ENCODE measurements at places on chromosomes 5 and 9. TPM values are rescaled to one million over a fixed set of nuclear protein-coding genes. Genes with fewer than 3 reads are reported as not detected.

Gene IL13
- total RNA-seq: not detected

Gene GFI1B
- total RNA-seq: not detected

Gene SLC34A3
- total RNA-seq: 0.11 TPM

Gene ASPN
- total RNA-seq: 0.88 TPM

Gene ARRDC3
- 64.8 TPM for total RNA-seq

Gene GMCL2
- not detected for total RNA-seq

DNA sequence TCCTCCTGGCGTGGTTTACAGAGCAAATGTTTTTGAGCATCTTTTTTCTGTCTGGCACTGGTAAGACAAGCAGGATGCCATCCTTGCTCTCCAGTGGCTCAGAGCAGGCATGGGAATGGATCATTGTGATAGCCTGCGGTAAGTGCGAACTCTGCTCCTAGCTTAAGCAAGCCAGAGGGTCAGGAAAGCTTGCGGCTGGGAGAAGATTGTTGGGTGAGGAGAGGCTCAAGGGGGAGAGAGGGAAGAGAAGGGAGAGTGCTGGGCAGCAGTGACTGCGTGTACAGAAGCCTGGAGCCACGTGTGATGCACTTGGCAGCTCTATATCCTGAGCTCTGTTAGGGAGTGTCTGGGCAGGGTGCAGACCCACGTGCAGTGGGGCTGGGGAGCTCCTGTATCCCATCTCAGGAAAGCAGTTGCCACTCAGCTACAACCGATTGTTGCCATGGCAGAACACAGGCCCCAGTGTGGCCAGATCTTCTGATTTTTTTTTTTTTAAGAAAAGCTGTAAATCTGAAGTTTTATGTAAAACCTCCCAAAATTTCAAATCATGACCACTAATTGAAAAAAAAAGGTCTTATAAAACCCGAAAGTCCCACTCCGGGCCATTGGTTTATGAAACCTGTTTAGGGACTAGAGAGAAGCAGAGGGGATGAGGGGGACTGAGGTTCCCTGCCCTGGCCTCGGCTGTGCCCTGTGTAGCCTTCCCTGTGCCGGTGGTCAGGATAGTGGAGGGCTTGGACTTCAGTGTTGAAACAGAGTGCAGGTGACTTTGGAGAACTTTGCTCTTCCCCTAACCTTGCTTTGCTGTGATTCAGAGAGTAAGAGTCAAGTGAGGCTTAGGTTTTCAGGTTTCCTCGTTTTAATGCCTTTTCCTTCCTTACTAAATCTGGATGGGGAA, 67.3 kb downstream of the ZNF618 start:
- H3K36me3 ChIP-seq: no peaks in the 10 kb centered on the region
- H3K4me3 ChIP-seq: no peak overlapping the region
- H3K27ac ChIP-seq: no peak overlapping the region
- H3K4me1 ChIP-seq: no peaks in the 10 kb centered on the region
- no peaks in the 10 kb centered on the region for H3K27me3 ChIP-seq
- DNase-seq: no peak

GRCh38 chr5:151075698-151076331, 5.0 kb downstream of the TNIP1 start:
- peaks cover 19% of the 10 kb centered on the region for H3K36me3 ChIP-seq
- H3K27ac ChIP-seq: peak overlapping the region; percentile 86
- no peaks in the 10 kb centered on the region for H3K27me3 ChIP-seq
- H3K4me3 ChIP-seq: no peak overlapping the region
- DNase-seq: no peak
- H3K4me1 ChIP-seq: peaks cover 37% of the 10 kb centered on the region

GRCh38 chr5:140303966-140304365, 1.1 kb upstream of the PFDN1 start:
- DNase-seq: no peak
- H3K4me3 ChIP-seq: no peak overlapping the region
- no peak overlapping the region for H3K27ac ChIP-seq
- H3K36me3 ChIP-seq: peaks cover 5% of the 10 kb centered on the region
- peaks cover 10% of the 10 kb centered on the region for H3K4me1 ChIP-seq

- DNase-seq: no peak
- no peaks in the 10 kb centered on the region for H3K27me3 ChIP-seq
- peaks cover 9% of the 10 kb centered on the region for H3K4me1 ChIP-seq
- no peak overlapping the region for H3K4me3 ChIP-seq
- no peak overlapping the region for H3K27ac ChIP-seq
- no peaks in the 10 kb centered on the region for H3K36me3 ChIP-seq
Measured at GRCh38 chr5:36494841-36495601, 111.4 kb upstream of the SLC1A3 start.

DNA sequence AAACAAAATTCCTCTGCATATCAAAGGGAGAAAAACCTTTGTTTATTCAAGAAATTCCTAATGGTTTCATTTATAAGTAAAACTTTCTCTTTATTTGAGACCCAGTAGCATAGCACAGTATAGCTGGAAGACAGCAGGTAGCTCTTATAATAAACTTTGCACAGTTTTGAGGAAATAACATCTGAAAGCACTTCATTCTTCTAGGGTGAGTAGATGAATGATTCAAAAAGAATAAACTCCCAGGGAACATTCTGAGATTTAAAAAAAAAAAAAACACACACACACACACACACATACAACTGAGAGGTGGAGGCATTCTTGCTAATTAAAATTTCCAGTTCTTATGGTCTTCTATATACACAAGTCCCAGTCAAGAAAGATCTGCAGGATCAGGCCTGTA, 197.3 kb downstream of the BNC2 start:
- no peak overlapping the region for H3K27ac ChIP-seq
- H3K36me3 ChIP-seq: no peaks in the 10 kb centered on the region
- no peaks in the 10 kb centered on the region for H3K4me1 ChIP-seq
- no peaks in the 10 kb centered on the region for H3K27me3 ChIP-seq

- no peaks in the 10 kb centered on the region for H3K27me3 ChIP-seq
- no peak overlapping the region for H3K27ac ChIP-seq
- H3K4me1 ChIP-seq: peaks cover 56% of the 10 kb centered on the region
- no peak overlapping the region for H3K4me3 ChIP-seq
- DNase-seq: no peak
Measured at GRCh38 chr9:104923740-104924139, 4.2 kb downstream of the ABCA1 start.

DNA sequence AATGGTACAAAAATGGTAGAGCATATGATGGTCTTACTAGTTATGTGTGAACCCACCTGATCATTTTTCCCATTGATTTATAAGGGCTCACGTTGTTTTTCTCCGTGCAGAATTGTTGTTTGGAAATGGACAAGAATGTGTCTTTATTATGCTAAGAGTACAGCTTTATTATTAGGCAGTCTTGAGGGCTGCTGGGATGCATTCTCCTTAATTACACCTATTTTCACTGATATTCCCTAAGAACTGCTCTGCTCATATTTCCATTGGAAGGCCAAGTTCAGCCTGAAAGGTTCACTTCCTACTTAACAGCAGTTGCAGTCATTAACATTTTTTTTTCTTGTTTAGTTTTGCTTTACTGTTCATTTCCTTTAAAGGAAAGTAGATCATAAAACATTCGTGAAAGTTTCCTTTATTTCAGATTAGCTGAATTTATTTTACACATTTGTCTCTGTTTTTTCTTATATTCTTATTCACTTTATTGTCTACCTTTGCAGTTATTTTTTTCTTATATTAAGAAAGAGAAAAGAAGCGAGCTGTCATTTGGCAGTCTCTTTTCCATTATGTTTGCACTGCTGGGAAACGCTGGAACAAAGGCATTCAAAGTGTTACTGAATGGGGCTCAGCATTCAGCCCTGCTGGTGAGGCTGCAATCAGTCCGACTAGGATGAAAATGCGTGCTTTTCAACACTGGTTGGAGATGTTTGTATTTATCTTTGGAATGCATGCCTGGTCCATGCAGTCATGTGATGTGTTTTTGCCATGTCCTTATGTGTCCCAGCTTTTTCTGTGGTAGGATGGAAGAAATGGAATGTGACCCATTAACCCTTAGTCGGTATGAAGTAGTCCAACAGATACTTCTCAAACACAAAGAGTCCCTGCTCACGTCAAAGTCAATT, 602.7 kb upstream of the ZNF608 start:
- H3K27ac ChIP-seq: no peak overlapping the region
- no peaks in the 10 kb centered on the region for H3K27me3 ChIP-seq
- no peaks in the 10 kb centered on the region for H3K36me3 ChIP-seq
- peaks cover 5% of the 10 kb centered on the region for H3K4me1 ChIP-seq

DNA sequence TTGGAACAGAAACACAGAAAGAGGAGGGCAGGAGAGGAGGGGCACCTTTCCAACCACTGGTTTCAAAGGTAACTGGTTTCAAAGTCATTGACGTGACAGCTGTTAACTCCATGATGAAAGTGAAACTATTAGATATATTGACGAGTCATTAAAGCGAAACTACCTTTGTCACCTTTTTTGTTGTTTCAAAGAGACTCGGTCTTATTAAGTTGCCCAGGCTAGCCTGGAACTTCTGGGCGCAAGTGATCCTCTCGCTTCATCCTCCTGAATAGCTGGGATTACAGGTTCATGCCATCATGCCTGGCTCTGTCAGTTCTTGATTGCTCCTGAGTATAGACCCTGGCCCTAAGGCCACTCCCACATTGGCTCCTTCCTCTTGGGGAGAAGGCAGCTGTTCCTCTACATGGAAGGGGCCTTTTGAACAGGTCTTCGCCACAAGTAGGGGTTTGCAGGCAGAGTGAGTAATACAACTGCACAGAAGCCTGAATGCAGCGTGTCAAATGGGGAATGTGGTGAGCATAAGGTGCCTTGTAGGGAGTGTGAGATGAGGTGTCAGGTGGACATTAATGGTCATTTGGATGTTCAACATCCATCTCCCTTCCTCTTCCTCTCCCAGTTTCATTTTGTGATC, 3.4 kb upstream of the F12 start:
- no peaks in the 10 kb centered on the region for H3K36me3 ChIP-seq
- H3K4me1 ChIP-seq: peaks cover 17% of the 10 kb centered on the region
- DNase-seq: no peak
- H3K4me3 ChIP-seq: peak overlapping the region; percentile 1

DNA sequence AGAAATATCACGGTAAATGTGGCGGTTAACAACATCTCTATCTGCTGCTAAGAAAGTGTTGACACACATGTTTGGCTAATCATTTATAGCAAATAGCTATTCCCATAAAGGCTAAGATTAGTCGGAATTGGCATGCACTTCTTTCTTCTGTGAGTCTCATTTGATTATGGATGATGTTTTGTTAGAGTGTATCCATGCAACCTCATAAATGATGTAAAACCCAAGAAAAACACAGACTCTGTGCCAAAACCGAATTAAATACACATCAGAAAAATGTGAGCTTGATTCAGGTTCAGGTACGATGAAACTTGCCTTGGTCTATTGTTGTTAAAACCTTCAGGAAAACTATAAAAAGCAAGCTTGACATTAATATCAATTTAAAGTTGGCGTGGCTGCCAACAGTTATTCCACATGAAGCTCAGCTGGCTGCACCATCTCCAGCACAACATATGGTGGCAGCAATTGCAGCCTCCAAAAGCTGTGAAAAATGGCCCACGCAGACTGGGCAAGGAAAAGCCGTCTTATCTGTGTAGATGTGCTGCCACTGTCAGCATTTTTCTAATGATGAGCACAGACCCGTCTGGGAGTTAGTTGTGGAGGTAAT, 41.1 kb upstream of the ICE1 start:
- DNase-seq: no peak
- no peaks in the 10 kb centered on the region for H3K36me3 ChIP-seq
- no peaks in the 10 kb centered on the region for H3K27me3 ChIP-seq
- H3K4me3 ChIP-seq: no peak overlapping the region

GRCh38 chr5:134380346-134380745, 9.0 kb downstream of the UBE2B start:
- H3K4me1 ChIP-seq: no peaks in the 10 kb centered on the region
- H3K27me3 ChIP-seq: no peaks in the 10 kb centered on the region
- DNase-seq: no peak
- H3K4me3 ChIP-seq: no peak overlapping the region
